ENCODE measurements at places on chromosomes 2 and 18.

DNA sequence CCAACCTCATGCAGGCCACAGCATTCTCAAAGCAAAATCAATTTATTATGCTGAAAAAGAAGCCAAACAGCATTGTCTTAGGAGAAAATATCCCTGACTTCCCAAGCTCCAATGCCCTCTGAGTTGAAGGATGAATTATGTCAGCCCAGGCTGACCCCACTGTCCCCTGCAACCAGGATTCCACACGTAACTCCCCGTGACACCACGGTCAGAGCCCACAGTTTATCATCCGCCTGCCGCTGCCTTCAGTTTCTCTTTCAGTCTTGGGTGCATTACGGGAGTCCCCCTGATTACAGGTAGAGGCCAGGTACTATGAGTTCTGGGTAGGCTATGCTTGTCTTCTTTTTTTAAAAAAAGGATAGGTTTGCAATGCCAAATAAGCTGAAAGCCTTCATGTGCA, 244.2 kb downstream of the MYT1L start:
- no peak for DNase-seq

- DNase-seq, result no peak
Observed at GRCh38 chr2:20398956-20399567, 47.8 kb upstream of the RHOB start.

DNA sequence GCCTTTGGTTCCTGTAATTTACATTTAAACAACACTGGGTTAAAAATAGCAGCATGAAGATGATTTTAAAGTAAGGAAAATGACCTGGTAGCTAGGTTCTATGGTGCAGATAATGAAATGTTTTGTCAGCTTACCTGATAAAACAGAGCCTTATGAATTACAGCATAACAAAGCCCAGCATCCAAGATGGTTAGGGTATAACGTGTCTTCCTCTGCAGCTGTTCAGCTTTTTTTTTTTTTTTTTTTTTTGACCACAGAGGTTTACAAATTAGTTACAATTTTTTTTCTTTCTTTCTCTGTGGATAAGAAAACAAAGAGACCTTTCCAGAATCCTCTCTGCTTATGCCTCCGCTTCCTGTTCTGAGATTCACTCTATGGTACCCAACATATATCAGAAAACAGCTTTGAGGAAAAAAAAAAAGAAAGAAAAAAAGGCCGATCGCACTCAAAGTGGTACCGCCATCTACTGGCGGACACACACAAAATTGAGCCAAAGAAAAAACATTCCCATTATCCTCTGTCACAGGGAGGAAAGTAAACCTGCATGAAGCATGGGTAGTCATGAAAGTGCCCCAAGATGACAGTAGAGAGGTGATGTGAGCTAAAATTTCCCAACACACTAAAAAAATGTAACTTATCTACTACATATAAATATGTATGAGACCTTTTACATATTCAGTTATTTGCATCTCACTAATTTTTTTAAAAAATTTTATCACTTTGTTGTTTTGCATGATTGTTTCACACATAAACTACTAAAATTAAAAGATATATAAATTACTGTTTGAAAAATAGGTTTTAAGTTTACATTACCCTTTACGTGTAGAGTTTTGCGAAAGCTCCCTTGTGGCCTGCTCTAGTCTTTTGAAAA, at the start of gene SCN3A:
Gene SCN3A (minus strand): TSS at position 362 of the 871 bp plus-strand sequence. CDS start 27,656 bp downstream, outside the sequence.
- DNase-seq, result no peak

- DNase-seq, result no peak
Observed at GRCh38 chr2:232214053-232214452, 164.5 kb upstream of the ALPP start.

- DNase-seq, result no peak
Observed at GRCh38 chr2:176466918-176467452, 197.7 kb downstream of the MTX2 start.

DNA sequence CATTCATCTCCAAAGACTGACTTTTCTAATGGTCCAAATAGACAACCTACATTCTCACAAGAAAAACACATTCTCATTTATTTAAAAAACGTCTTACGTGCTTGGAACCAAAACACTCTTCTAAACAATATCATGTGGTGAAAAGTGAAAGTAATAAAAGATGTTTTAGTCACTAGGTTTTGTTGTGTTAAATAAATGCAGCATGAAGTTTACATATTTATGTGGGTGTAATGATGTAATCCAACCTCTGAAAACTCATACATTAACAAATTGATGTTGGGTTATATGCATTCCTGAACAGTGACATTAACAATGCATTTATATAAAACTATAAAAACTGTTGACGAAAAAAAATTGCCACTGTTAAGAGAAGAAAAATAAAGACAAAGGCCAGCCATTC, 55.1 kb upstream of the ACVR2A start:
- DNase-seq, result no peak

DNA sequence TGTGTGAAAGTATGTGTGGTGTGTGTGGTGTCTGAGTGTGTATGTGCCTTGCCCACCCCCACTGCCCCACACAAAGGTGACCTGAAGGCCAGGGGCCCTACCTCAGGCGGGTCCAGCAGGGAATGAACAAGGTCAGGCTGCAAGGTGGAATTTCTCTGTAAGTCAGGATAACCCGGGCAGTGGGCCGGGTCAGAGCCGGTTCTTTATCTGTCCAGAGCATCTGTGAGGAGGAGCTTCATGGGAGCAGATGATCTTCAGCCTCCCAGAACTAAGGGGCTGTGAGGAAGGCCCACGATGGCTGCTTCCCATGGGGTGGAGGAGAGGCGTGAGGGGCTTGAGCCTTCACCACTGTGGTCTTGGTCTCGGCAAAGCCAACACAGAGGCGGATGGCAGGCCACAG, 150.3 kb downstream of the TFCP2L1 start:
- DNase-seq, result no peak

DNA sequence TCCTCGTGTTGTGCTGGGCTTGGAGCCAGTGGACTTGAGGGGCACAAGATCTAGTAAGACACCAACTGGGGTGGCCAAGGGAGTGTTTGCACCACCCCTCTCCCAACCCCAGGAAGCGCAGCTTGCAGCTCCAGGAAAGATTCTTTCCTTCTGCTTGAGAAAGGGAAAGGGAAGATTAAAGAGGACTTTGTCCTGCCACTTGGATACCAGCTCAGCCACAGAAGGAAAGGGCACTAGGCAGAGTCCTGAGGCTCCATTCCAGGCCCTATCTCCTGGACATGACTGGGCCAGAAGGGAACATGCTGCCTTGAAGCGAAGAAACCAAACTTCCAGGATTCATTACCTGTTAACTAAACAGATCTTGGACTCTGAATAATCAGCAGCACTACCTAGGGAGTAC, 44.9 kb upstream of the UGP2 start:
- DNase-seq, result no peak

DNA sequence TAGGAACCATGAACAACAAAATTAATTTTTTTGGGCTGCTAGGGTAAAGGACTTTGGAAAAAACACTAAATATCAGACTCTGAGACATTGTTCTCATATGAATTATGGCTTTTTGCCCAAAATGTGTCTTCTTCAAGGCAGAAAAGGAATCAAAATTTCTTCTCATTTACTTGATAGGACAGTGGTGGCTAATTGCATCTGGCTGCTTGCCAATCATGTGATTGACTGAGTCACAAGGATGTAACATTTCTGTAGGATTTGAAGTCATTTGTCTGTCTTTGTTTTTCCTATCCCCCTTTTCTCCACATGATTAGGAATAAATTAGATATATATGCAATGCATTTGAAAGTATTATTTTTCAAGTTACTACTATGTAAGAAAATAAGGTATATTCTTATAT, 130.2 kb downstream of the SLC4A10 start:
- no peak for DNase-seq

GRCh38 chr2:182426918-182427240, at the start of gene PDE1A:
TSS of gene PDE1A (minus strand) at chr2:182427036.
- no peak for DNase-seq

GRCh38 chr2:128717758-128718710, 399.4 kb upstream of the HS6ST1 start:
- no peak for DNase-seq

- no peak for DNase-seq
Observed at GRCh38 chr2:181419129-181419855, 37.9 kb upstream of the ITGA4 start.

- DNase-seq, result no peak
Observed at GRCh38 chr2:150782613-150783012, 295.1 kb upstream of the RND3 start.

DNA sequence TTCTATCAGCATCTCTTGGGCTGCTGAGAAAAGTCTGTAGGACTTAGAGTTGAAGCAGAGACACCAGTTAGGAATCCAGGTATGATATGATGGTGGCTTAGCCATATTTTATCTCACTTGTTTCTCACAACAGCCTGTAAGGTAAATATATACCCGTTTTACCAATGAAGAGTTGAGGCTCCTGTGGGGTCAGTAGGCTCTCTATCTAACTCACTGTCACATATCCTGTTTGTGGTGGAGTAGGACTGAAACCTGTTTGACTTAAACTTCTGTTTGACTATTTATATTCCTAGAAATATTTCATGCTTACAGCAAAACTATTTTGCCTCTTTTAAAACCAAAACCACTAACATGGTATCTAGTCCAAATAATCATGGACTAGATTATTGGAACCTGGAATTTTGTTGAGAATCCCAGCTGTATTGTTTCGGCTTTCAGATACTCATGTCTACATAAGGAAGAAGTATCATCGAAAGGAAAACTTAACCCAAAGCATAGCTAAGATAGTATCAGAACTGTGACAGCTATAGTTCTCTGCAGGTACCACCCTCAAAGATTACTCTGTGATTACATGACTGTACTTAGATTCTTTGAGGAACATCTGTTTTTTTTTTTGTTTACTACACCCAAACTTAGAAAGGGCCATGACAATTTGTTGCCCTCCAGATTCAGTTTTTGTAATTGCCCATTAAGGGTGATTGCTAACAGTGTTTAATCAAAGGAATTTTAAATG, 216.1 kb upstream of the THUMPD2 start:
- no peak for DNase-seq

DNA sequence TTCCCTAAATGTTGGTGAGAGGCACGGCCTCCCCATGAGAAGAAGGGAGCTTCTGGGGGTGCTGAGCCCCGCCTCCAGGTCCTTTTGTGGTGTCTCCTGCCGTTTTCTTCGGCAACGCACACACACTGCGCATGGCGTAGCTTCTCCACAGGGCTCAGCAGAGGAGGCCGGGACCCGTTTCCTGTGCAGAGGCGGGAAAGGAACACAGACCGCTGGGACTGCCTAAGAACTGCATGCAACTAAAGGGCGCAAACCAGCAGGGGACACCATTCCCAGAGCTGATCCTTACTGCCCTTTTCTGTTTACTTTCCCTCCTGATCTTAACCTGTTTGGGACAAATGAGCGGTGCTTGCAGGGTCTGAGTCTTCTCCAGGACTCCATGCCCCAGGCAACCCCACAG, 90.3 kb upstream of the CAPN13 start:
- no peak for DNase-seq

DNA sequence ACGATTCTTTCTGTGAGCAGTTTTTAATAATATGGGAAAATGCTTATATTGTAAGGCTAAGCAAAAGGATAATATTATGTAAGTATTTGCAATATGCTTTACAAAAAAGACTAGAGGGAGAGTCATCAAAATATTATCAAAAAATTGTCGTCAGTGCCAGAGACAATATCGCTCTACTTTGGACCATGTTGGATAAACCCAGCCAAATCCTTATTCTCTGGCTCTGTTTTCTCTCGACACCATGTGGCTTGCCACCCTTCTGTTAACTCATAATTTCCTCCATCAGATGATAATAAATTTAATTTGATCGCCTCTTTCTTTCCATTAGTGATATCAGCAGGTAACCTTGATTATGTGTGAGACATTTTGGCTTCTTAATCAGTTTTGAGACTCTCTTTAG, 129.9 kb downstream of the CDC42EP3 start:
- no peak for DNase-seq

DNA sequence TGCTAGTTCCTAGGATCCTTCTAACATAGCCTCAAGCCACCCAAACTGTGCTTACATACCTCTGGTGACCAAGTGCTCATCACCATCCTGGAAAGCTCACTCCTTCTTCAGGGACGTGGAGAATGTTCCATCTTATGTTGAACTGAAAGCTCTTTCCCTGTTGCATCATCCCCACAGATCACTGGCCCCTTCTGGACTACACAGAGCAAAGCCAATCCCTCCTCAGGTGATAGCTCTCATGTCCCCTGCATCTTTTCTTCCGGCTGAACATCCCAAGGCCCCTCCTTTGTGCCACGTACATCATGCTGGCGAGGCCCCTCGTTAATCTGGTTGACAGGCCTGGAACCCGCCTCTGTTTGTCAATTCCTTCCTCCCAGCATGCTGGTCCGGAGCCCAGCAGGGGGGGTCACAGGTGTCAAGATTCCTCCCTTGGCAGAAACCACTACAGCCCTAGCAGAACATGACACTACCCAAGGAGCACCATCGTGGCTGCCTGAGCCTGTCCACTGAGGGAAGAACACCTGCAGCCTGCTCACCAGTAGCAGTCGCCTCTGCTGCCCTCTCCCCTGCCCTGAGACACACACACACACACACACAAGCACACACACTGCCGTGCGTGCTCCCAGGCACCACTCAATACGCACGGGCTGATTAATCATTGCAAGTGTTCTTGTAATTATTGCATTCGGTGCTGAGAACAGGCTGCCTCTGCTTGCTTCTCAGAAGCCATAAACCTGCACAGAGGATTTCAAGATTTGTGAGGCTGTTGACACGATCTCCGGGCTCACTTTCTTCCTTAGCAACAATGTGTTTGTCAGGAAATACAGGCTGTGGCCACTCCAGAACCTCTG, 6.3 kb upstream of the KCNK3 start:
- no peak for DNase-seq

GRCh38 chr2:32788114-32788513, 158.6 kb upstream of the LTBP1 start:
- no peak for DNase-seq

DNA sequence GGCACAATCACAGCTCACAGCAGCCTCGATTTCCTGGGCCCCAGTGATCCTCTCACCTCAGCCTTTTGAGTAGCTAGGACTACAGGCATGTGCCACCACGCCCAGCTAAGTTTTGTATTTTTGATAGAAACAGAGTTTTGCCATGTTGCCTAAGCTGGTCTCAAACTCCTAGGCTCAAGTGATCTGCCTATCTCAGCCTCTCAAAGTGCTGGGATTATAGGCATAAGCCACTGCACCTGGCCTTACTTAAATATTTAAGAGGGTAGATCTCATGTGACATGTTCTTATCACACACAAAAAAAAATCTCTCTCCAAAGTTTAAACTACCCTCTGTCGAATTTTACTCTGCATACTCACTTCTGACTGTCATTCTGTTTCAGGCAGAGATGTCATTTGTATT, 75.4 kb upstream of the CHRNA1 start:
- DNase-seq, result no peak

DNA sequence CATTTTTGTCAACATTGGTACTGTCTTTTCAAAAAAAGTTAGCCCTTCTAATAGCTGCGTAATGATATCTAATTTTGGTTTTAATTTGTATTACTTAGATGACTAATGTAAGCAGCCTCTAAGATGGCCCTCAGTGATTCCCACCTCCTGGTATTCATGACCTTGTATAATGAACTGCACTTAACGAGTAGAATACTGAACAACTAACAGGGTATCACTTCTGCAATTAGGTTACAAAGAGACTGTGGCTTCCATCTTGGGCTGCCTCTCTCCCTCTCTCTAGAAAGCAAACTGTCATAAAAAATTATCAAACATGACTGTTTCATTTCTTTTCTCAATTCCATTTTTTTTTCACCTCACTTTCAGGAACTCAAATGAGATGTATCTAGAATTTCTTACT, 120.9 kb downstream of the RNF152 start:
- DNase-seq, result no peak
